Sigmoid colon (tissue), 7 donors: ENCODE measurements at places on chromosomes 2 and 18. TPM values are rescaled to one million over a fixed set of nuclear protein-coding genes. Genes with fewer than 3 reads are reported as not detected.

Gene KIF5C
- total RNA-seq, result 8.3 TPM

Gene RAPGEF4
- 5.5 TPM for total RNA-seq

Gene UGT1A8
- not detected for total RNA-seq

- no peak for DNase-seq
Measured at GRCh38 chr2:238227587-238228032, 12.2 kb downstream of the HES6 start.

DNA sequence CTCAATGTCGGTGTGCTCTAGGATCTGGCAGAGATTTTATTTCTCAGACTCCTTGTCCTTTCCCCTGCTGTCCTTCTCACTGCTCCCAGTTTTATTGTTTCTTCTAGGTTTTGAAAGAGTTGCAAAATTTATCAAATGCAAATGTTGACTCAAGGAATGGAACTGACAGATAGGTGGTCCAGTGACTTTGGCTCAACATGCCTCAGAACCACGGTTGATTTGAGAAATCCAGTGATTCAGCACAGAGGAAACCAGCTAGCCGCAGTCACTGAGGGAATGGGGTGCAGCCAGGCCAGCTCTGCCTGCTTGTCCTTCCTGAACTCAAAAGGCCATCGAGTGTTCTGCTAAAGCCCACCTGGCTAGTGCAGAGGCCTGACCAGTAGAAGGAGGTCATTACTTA is 125.7 kb upstream of the LYPD6 start:
- DNase-seq, result no peak

- DNase-seq, result no peak
Measured at GRCh38 chr2:217990389-217990788, 12.4 kb downstream of the TNS1 start.

- DNase-seq, result no peak
Measured at GRCh38 chr2:122061831-122062230, 306.4 kb downstream of the TSN start.

- no peak for DNase-seq
Measured at GRCh38 chr18:31325051-31325450, 7.1 kb downstream of the DSG1 start.

DNA sequence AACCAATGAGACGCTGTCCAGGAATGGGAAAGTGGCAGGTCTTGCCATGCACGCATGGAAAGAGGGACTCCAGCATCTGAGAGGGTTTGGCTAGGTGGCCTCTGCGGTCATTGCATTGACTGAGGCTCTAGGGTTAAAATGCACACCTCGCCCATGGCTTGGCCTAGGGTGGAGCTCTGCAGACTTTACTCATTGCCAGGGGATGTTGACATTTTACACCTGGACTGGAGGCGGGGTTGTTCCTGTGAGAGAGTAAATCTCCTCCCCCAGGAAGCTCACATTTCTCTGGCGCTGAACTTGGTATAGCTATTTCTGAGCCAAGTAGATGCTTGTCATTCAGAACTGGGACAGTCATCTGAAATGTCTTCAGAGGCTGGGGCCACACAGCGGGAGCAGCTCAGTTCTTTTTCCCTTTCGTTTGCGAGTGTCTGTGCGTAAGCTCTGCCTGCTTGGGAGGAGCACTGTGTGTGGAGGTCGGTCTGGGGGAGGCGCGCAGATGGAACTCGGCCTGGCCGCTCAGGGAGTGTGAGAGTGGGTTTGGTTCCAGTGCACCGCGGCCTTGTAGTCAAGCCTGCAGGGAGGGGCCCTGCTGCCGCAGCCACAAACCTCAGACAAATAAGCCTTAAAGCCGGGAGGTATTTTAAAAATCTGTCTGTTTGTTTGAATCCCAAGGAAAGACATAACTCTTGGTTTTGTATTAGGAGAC is 76.5 kb downstream of the LPIN1 start:
- no peak for DNase-seq

Gene PFN4
- not detected for total RNA-seq

Gene SP140L
- 4.9 TPM for total RNA-seq

GRCh38 chr18:36759167-36759776 is 69.5 kb downstream of the TPGS2 start:
- DNase-seq, result no peak

DNA sequence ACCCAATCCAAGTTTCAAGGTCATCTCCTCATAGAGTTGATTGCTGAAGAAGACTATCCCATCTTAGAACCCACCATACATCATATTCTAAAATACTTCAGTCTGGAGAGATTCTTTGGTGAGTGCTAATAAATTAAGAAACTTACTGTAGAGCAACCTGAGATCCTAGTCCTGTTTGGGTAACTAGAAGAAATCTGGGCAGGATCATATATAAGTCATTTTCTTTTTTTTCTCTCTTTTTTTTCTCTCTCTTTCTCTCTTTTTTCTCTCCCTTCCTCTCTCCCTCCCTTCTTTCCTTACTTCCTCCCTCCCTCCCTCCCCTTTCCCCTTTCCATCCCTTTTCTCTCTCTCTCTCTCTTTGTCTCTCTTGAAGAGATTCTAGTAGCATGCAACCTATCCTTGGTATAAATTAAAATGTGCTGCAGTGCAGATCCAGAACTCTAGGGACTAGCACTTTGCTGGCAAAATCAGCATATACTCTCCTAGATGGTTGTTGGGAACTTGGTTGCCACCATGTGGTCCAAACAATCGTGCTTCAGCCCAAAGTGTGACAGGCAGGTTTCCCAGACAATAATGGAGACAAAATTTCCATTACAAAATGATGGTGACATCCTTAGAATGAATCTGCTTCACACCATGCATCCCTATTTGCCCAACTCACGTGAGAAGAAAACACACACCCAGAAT is 399.4 kb upstream of the CELF4 start:
- DNase-seq, result no peak

Gene CLEC4F
- not detected for total RNA-seq

Gene MYOM1
- 17.3 TPM for total RNA-seq

- no peak for DNase-seq
Measured at GRCh38 chr2:37630301-37630700, 41.1 kb downstream of the CDC42EP3 start.

DNA sequence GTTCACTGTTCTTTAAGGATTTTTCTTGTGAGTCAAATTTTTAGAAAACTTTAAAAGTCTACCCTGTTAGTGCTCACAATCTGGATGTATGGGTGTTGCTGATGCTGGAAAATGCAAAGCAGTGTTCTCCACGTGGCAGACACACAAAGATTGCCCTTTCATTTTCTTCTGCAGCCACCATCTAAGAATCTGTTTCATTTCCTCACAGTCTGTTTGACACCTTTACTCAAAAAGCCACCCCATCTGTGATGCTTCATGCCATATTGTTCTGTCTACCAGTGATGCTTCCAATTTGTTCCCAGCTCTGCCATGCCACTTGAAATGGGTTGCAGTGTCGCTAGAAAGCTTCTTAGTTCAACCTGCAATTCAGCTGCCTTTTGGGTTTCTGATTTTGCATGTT is 464.2 kb upstream of the UBE2E3 start:
- no peak for DNase-seq

DNA sequence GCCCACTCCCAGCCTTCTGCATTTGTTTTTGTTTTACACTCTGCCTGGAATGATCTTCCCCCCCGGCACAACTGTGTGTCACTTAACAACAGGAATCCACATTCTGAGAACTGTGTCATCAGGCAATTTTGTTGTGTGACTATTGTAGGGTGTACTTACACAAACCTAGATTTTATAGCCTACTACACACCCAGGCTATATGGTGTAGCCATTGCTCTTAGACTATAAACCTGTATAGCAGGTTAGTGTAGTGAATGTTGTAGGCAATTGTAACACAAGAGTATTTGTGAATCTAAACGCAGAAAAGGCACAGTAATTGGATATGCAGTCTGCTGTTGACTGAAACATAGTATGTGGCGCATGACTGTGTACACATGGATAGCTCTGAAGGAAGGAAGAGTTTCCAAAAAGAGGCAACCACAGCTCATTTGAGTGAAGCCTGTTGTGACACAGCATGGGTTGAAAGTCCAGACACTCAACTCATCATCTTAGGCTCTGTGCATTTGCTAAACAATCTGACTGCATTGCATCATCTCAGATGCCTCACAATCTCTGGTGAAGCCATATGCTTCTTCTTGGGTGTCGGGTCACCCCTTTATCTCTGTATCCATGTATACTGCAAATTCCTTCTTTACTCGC is 506.6 kb upstream of the SPHKAP start:
- no peak for DNase-seq
